HS-27A (cell line): ENCODE measurements at places on chromosomes 2 and 18.
A peak's percentile ranks its signal among the peaks of the same experiment; 100 is the strongest.

DNA sequence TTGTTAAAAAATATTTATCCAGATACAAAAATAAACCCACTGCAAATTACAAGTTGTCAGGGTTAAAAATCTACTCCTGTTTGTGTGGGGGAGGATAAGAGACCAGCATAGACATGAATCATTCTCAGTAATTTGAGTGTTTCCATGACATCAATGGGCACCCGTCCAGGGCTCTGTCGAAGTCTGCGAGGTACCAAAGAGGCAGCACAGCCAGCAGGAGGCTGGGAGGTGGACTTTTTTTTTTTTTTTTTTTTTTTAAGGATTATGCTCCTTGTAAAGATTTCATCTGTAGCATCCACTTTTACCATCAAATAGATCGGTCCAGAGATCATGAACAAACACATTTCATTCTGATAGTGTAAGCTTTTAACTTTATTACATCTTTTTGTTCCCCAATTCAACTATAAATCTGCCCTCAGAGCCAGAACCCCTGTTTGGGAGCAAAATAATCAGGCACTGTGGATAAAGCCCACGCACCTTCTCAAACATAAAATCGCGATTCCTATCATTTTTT, 182.0 kb downstream of the TCF4 start:
- DNase-seq, result peak; percentile 72

GRCh38 chr2:186702501-186702900, 8.6 kb downstream of the FAM171B start:
- no peak for DNase-seq

- DNase-seq, result no peak
Measured at GRCh38 chr18:10315522-10315921, 138.9 kb upstream of the APCDD1 start.

GRCh38 chr2:217294211-217294610, 434.3 kb upstream of the TNP1 start:
- no peak for DNase-seq

GRCh38 chr2:130355172-130355577, 681 bp upstream of the PTPN18 start:
- no peak for DNase-seq

DNA sequence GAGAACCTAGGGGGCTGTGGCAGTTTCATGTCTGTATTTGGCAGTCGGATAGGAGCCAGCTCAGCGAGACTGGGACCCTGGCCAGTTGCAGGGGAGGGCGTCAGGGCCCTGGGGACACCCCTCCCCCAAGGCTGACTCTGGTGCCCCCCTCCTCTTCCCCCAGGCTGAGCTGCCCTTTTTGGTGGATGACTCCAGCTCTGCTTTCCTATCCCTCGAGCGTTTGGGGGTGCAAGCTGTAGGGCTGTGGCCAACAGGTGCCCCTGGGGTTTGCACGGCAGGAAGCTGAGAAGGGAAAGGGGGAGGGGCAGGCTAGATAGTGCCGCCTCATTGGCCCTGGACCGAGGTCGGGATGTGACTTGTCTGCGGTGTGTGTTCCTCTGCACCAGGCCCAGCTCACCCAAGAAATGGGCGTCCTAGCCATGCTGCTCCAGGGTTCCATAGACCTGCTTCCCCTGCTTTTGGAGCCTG, 26.4 kb downstream of the SPEG start:
- DNase-seq, result no peak

DNA sequence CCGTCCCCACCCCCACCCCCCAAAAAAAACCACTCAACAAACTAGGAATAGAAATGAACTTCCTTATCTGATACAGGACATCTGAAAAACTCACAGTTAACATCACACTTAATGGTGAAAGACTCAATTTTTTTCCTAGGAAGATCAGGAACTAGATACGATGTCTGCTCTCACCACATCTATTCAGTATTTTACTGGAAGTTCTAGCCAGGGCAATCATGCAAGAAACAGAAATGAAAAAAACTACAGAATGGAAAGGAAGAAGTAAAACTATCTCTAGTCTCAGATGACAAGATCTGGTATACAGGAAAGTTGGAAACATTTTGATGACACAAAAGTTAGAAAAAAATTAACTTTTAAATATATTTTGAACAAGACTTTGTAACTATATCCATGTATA, 114.4 kb upstream of the FZD5 start:
- no peak for DNase-seq

DNA sequence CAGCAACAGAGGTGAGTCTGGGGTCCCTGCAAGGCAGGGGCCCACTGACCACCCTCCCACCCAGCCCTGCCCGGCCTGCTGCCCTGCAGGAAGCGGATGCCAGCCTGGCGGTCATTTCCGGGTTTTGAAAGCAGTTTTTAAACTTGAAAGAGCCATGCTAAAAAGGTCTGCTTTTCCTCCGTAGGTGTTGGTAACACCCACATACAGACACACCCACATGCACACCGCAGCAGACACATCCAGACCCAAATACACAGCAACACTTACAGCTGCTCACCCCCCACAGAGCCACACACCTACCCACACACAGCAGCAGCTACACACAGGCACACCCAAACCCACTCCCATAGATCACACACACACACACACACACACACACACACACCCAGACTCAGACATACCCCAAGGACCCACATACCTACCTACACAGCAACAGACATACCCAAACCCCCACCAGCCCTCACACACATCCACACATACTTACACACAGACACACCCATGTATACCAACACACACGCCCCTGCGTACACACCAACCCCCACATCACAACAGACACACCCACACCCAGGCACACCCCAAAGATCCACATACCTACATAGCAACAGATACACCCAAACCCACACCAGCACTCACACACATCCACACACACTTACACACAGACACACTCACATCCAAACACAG, 7.6 kb downstream of the ZFP36L2 start:
- DNase-seq, result no peak

- no peak for DNase-seq
Measured at GRCh38 chr2:59184276-59185020, 943.3 kb upstream of the FANCL start.

DNA sequence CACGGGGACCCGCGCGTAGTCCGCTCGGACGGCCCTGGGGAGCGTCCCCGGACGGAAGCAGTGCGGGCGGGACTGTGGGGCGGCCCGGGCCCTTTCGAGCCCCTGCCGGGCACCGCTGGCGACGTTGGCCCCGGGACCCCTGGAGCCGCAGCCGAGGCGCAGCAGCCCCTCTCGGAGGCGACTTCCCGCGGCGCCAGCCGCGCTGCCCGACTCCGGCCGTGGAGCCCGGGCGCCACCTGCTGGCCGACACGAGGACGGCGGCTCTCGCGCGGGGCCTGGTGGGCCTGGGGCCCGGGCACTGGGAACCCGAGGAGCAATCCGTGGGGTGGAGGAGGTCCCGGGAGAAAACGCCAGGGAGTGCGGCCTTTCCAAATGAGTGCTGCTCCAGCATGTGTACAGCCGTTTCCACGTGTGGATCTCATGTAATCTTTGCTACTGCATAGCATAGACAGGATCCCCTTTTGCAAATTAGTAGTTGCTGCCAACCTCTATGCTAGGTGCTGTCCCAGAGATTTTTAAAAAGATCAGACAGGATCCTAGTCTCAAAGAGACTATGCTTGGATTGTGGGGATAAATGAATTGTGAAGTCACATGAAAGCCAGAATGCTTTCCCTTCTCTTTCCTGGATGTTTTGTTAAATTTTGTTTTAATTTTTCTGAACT, 4.0 kb downstream of the ID2 start:
- DNase-seq, result no peak

GRCh38 chr2:66443979-66444861, 9.3 kb downstream of the MEIS1 start:
- no peak for DNase-seq

GRCh38 chr2:46929612-46930011, 14.0 kb upstream of the MCFD2 start:
- no peak for DNase-seq
